ENCODE measurements at places on chromosomes 3 and 15.

GRCh38 chr3:23240171-23240785 lies 37.2 kb downstream of the UBE2E2 start:
- DNase-seq: no peak

- DNase-seq: no peak
Observed at GRCh38 chr15:98113327-98113726, 152.8 kb downstream of the ARRDC4 start.

DNA sequence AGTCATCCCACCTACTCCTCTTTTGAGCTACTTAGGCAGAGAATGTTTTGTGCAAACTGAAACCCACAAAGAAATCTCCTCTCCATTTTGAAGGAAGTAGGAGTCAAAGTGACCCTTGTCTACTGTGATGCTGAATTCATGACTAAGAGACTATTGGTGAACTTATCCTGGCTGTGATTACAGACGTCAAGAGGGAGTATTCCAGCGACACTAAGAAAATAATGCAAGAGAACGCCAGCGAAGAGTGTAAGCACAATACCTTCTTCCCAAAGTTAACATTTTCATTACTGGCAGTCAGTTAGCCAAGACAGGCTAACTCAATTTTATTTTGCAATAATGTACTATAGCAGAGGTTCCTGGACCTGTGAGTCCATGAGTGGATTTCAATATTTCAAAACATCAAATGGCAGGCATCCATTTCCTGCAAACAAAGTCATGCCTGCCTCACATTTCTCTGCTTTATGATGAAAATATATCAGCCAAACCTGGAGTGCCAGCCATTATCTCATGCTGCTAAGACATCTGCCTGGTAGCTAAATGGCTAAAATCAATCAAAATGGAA lies 59.0 kb downstream of the CTNNB1 start:
- DNase-seq: no peak

- no peak for DNase-seq
Observed at GRCh38 chr3:108602249-108602934, 12.9 kb downstream of the DZIP3 start.

DNA sequence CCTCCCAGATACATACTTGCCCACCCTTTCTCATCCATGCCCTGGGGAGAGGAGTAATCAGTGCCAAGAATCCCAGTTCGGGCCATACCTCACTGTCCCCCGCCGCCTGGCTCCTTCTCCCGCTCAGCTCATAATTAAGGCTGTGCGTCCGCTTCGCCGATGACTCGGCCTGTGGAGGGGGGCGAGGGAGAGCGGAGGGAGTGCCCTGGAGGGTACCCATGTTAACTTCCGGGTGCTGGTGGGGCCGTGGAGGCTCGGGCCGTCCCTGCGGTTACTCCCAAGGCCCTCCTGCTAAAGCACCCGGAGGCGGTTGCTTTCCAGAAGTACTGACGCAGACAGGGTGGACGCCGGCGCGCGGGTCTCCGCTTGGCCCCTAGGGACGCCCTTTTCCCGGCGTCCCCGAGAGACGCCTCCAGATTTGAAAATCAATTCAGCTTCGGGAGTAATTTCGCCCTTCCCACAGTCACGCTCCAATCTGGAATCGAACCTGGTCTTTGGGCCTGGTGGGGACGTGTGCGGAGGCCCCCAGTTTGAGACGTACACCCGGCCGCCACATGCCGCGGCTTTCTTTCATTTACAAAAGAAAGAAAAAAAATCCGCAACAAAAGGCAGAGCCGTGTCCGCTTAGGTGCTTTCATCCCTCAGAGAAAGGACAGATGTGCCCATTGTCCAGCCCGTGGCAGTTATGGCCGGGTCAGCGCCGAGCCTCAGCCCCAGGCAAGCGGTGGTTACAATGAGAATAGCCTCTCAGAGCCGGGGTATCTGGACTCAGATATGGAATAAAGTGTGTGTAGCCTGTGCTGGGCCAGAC lies 1.0 kb upstream of the ONECUT1 start:
- no peak for DNase-seq

DNA sequence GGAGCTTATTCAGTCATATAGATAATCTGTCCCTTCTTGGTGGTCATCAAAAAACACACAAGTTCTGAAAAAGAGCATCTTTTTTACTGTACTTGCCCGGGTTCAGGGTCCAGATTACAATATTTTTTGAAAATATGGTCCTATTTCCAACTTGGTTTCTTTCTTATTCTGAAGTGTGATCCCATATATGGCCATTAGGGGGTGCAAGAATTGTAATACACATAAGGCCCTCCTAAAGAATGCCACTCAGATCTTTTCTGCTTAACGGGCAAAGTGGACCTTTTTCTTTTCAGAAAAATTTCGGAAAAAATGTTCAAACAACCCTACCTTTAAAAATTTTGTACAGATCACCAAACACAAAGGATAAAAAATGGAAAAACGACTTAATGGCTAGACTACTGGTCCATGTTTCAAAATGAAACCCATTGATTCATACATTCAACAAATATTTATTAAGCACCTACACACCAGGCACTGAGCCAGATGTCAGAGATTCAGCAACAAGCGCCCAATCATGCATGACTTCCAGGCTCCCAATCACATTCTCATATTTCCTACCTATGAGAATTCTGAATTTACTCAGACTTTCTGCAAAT lies 102.0 kb upstream of the MYRIP start:
- peak; percentile 8 for DNase-seq

GRCh38 chr15:74318376-74319137 lies 48.9 kb downstream of the CYP11A1 start:
- peak; percentile 86 for DNase-seq

DNA sequence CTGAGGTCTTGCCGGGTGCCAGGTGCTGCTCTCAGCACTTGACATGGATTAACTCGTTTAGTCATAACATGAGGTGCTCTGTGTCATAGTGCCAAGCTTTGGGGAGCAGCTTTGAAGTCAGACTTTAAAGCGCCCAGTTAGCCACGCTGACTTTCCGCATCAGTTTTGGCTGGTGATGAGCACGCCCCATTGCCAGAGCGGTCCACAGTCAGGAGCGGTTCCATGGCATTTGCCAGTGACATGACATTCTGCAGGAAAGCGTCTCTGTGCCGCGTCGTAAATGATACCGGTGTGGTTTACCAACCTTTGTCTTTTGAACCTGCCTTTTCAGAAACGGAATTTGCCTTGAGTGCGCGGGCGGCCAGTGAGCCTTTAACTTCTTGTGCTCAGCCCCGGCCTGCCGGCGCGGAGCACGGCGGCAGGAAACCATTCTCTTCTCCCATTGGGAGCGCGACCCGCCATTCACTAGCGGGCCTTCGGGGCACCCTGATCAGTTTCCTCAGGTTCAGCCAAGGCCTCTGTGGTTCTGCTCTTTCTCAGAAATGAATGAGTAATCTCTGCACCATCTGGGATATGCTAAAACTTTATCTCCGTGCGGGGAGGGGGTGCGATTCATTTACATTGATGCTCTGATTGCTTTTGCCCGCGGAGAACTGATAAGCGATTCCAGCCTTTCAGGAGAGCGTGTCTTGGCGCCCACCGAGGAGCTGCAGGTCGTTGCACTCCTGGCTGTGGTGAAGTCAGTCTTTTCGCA lies 1.7 kb upstream of the SLC2A2 start:
- DNase-seq: peak; percentile 24

- no peak for DNase-seq
Observed at GRCh38 chr3:82165266-82165665, 403.8 kb upstream of the GBE1 start.

GRCh38 chr3:53042651-53043050 lies 3.2 kb downstream of the SFMBT1 start:
- no peak for DNase-seq

DNA sequence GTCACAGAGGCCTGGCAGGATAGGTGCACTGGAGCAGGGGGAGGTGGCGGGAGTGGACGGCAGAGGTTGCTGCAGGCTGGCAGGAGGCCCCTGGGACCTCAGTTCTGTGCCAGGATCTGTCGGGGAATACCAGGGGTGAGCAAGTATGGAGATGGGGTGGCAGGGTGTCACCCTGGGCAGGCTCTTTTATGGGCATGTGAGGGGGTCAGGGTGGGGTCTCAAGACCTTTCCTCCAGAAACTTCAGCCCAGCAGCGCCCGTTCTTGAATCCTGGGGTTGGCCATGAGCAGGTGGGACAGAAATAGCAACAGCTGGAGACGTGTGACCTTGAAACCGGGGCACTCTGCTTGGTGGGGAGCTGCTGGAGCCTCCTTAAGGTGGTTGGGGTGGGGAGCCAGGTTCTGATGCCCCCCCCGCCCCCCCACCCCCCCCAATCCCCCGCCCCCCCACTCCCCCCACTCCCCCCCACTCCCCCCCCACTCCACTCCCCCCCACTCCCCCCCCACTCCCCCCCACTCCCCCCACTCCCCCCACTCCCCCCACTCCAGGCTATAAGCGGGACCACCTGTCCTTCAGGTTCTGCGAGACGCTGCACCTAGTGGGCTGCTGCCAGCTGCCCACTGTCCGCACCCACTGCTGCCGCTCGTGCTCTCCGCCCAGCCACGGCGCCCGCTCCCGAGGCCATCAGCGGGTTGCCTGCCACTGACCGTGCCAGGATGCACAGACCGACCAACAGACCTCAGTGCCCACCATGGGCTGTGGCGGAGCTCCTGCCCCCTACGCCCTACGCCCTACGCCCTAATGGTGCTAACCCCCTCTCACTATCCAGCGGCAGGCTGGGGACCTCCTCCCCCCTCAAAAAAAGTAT lies 84.9 kb downstream of the TBC1D2B start:
- DNase-seq: no peak

GRCh38 chr3:63061449-63061848 lies 186.2 kb upstream of the CADPS start:
- no peak for DNase-seq

DNA sequence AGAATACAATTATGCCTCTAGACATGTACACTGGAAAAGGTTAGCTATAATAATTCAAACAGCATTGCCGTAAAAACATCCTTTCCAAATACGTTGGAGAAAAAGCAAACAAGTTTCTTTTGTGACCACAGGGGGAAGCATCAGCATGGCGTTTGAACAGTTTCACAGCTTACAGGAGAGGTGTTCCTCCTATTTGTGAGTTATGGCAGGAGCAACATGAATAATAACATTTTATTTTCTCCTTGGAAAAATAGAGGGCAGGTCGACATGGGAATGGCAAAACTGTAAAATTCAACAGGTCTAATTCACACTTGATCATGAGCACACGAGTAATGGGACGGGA lies 39.7 kb upstream of the GADL1 start:
- DNase-seq: peak; percentile 44

- DNase-seq: no peak
Observed at GRCh38 chr3:160815280-160815679, 59.2 kb downstream of the PPM1L start.

GRCh38 chr3:129525341-129525968 lies 3.0 kb upstream of the RHO start:
- no peak for DNase-seq

DNA sequence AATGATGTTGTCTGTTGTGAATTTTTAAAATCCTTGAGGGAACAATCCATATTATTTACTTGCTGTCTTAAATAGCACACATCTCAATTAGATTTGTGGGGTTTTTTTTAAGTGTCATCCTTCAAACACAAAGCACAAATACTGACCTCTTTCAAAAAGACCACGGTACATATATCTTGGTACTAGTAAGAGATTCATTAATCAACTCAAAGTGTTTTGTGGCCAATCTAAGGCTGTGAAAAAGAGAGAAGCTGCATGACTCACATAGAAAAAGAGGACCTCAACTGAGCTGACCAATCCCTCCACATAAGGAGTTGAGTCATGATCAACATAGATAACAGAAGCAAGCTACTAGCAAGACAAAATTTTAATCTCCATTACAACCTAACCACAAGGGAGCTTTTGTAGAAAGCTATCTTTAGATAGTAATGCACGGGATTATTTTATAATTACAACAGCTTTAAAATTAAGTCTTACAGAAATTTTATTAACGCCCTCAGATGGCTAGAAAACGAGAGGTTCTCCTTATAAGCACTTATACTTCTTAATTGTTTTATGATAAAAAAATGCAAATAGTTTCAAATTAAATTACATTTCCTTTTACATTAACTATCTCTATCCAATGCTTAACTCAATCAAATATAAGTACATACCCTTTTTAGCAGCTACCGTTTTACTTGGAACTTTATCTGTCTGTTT lies 60.5 kb downstream of the TOP2B start:
- DNase-seq: no peak

GRCh38 chr3:15382405-15382923 lies 44.9 kb downstream of the METTL6 start:
- DNase-seq: no peak

- DNase-seq: no peak
Observed at GRCh38 chr3:180011927-180012326, 24.8 kb downstream of the PEX5L start.

GRCh38 chr3:100413613-100414012 lies 12.3 kb downstream of the LNP1 start:
- DNase-seq: no peak

GRCh38 chr3:58965865-58966264 lies 84.0 kb downstream of the CFAP20DC start:
- peak; percentile 14 for DNase-seq

DNA sequence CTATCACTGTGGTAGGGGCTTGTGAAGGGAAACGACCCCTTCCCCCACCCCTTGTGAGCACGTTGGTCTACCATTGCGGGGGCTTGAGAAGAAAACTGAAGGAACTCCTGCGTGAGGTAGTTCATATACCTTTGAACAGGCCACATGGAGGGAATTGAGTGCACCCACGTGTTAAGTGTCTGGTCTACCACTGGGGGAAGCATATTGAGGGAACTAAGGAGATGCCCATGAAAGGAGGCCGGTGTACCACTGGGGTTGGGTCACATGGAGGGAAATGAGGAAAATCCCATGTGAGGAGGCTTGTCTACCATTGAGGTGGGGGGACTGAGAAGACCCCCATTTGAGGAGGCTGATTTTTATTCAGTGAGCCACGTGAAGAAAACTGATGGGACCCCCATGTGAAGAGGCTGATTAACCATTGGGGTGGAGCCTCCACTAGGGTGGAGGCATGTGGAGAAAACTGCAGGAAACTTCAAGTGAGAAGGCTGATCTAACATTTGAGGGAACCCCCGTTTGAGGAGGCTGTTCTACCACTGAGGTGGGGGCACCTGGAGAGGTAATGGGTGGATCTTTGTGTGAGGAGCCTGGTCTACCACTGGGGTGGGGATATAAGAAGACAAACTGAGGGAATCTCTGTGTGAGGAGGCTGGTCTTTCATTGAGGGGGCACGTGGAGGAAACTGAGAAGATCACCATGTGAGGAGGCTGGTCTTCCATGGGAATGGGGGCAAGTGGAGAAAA lies 163.2 kb downstream of the FBLN2 start:
- DNase-seq: no peak

DNA sequence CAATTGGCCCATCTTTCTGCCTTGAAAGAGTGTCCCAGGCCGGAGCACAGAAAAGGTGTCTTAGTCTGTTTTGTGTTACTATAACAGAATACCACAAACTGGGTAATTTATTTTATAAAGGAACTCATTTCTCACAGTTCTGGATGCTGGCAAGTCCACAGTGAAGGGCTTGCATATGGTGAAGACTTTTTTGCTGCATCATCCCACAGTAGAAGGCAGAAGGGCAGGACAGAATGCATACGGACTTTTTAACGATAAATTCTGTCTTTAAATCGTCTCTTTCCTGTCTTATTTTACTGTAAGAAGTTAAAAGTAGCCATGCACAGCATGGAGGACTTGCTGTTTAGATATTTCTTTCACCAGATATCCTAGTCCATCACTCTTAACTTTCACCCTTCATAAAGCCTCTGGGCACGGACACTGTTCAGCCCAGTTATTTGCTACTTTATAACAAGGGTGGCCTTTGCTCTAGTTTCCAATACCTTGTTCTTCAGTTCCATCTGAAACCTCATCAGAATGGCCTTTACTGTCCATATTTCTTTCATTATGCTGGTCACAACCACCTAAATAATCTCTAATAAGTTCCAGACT lies 10.3 kb upstream of the EIF1B start:
- DNase-seq: no peak
